Left lung (tissue), 14 donors: ENCODE measurements at places on chromosomes 16 and 17. TPM values are rescaled to one million over a fixed set of nuclear protein-coding genes. Genes with fewer than 3 reads are reported as not detected.

DNA sequence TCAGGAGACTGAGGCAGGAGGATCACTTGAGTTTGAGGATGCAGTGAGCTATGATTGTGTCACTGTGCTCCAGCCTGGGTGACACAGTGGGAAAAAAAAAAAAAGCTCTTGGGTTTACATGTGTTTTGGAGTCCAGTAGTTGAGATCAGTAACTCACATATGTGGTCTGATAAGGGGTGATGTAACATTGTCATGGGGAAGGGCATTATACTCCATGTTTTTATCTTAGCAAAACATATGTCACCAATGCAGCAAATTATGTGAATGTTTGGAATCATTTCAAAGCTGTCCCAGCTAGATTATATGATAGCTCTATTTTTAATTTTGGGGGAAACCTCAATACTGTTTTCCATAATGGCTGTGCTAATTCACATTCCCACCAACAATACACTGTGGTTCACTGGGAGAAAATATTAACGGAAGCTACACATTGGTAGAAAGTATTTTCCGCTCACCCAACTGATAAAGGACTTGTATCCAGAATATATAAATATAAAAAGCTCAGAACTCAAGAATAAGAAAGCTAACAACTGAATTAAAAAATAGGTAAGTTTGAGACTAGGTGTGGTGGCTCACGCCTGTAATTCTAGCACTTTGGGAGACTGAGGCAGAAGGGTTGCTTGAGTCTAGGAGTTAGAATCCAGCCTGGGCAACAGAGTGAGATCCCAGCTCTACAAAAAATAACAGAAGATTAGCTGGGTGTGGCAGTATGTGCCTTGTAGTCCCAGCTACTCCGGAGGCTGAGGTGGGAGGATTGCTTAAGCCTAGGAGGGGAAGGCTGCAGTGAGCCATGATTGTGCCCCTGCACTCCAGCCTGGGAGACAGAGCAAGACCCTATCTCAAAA lies 224.1 kb upstream of the TBX2 start:
- no peak for DNase-seq

- DNase-seq = no peak
Observed at GRCh38 chr16:19227643-19228042, 57.9 kb upstream of the CLEC19A start.

- no peak for DNase-seq
Observed at GRCh38 chr17:72487731-72488494, 367.1 kb downstream of the SOX9 start.

DNA sequence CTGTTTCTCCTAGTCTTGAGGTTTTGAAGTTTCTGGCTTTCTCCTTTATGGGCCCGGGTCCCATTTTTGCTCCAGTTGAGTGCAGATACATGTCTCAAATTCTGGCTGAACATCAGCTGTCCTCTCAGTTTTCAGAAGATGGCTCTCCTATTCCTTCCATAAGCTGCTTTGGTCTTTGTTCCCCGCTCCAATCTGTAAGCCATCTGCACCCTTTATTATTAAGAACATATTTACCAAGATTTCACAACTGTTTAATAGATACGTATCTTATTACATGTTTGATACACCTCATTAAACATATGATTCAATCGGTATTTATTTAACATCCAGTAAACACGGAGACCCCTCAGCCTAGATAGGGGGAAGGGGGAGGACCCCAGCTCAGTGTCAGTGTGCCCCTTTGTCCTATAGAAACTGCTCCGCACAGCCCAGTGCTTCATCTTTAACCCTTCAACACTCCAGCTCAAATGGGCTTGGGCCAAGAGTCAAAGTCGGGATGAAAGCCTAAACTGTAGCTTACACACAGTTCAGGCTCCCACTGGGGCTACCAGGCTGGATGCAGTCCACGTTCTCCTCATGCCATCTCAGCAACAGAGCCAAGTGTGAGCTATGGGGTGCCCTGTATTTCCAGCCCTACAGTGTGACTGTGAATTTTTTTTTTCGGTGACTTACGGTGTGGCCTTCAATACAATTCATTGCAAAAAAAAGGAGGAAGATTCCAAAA lies 166.0 kb upstream of the ZFHX3 start:
- DNase-seq = no peak

DNA sequence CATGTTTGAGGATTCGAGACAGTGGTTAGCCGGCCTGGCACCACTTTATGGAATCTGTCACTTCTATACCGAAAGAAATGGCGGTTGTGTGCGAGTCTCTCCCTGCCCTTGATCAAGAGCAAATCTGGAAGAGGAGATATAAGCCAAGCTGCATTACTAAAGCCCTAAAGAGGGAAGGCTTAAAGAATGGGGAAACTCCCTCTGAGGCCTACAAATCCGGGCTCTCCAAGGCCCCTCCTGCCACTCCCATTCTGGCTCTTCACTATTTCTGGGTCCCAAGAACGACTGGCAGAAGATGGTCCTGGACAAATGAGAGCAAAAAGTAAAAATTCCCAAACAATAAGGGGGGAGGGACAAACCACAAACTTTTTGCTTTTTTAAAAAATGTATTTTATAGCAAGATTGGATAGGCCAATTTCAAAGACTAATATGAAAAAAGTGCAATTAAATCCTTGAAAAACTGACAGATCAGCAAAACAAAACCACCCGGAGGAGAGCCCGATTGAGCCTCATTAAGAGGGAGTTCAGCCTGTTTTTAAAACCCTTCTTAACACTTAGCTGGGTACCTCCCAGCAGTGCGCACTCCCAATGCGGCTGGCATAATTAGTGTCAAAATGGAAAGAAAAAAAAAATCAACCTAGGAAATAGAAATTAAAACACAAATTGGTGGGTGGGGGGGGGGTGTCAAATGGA lies 193.5 kb downstream of the ZFHX3 start:
- DNase-seq = no peak

GRAP gene
- polyA plus RNA-seq = 11.9 TPM
